ENCODE measurements at places on chromosomes 5 and 9.
A peak's percentile ranks its signal among the peaks of the same experiment; 100 is the strongest.

DNA sequence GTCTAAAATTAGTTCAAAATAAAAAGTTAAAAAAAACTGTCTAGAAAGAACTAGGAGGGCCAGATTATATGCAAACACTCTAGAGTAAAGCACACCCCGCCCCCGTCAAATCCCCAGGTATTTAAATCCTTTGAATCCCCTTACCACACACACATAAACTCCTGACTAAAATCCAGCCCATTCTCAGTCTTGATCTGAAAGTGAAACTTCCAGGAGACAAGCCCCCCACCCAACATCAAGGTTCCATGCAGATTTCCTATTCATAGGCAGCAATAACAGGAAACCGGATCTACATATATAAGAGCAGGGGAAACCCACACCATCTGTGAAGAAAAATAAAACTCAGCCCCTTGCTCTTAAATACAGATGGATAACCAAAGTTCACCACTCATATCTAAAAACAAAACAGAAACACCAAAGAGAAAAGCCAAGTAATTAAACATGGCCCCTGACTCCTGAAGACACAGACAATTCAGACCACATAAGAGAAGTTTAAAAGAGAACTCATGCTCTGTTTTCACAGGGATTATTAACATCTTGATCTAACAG lies 42.3 kb downstream of the MARCHF3 start:
- DNase-seq = no peak

- no peak for DNase-seq
These were observed 34.7 kb downstream of the SH3RF2 start for GRCh38 chr5:145971108-145971507.

GRCh38 chr5:26881901-26882300 lies 156.5 kb downstream of the CDH9 start:
- no peak for DNase-seq

GRCh38 chr5:52269859-52270258 lies 517.9 kb upstream of the ITGA1 start:
- no peak for DNase-seq

DNA sequence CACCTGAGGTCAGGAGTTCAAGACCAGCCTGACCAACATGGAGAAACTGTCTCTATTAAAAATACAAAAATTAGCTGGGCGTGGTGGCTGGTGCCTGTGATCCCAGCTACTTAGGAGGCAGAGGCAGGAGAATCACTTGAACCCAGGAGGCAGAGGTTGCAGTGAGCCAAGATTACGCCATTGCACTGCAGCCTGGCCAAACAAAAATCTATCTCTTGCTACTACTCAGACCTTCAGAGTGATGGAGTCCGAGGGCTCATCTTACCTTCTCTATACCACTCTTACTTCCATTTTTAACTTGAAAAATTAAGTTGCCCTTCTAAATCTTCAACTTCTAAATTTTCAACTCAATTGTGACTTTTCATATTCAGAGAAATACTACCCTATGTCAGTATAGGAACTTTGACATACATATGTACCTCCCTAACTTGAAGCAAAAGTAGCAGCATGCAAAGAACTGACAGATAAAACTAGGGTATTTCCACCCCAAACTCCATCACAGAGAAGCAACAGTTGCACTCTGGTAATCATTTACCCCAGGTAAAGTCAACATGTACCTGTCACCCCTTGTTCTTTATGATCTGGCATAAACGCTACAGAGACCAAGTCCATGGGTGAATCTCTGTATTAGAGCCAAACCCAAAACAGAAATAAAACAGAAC lies 11.4 kb downstream of the ZFAND5 start:
- no peak for DNase-seq

- DNase-seq = no peak
These were observed 7.0 kb downstream of the NOXA1 start for GRCh38 chr9:137429974-137430722.

GRCh38 chr5:142152384-142152732 lies 43.8 kb downstream of the NDFIP1 start:
- no peak for DNase-seq

DNA sequence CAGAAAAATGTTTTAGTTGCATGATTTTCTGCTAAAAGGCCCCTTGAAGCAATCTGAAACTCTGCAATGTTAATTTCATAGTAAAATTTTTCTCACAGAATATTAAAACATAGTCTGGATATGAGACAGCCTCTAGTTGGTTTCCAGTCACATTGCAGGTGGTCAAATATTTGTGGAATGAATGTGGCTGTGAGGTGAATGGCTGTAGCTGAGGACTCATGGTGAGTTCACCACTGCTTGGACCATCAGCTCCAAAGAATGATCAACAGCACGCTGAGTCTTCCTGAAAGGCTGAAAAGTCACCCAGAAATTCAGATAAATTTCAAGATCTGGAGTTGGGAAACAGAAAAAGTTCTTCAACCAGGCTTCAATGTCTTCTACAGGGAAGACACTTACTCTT lies 79.8 kb downstream of the MAT2B start:
- no peak for DNase-seq

DNA sequence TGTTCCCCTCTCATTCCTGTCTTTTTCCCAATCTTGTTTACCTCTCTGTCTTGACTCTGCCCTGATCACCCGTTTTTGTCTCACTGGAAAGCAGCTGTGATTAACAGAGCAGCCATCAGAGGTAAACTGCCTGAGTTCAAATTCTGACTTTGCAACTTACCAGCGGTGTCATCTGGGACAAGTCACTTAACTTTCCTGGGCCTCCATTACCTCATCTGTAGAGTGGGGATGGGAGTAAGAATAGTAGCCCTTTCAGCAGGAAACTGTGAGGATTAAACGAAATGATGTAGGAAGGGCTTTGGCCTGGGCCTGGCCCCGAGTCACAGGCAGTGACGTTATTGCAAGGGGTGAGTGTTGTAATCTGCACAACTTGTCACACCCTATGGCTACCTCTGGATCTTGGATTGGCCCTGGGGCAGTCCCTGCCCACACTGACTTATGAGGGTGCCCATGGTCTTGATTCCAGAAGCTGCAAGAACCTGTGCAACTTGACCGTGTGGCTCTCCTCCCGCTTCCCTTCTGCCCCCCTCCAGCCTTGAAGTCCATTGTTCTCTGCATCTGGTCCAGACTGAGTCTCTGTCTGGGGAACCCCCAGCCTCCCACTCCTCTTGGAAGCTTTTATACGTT lies 657 bp upstream of the PCDH12 start:
- no peak for DNase-seq

DNA sequence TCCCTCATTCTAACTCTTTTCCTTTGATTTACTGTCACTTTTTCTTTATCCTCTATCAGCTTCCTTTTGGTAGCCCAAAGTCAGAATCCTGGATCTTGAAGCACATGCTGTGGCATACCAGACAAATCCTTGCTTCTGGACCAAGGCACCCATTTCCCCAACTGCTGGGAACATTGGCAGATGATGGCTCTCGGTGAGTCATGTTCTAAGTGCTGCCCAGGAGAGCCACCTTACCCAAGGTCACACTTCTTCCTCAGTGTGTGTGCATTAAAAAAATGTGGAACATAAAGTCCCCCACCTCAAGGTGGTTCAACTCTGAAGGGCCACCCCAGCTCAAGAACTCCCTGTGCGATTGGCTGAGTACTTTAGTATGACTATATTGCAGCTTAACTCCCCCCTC lies 141.4 kb upstream of the PUM3 start:
- no peak for DNase-seq

- no peak for DNase-seq
These were observed 284.3 kb downstream of the GAS1 start for GRCh38 chr9:86662890-86663468.

GRCh38 chr9:121640491-121641223 lies 10.8 kb upstream of the DAB2IP start:
- no peak for DNase-seq

DNA sequence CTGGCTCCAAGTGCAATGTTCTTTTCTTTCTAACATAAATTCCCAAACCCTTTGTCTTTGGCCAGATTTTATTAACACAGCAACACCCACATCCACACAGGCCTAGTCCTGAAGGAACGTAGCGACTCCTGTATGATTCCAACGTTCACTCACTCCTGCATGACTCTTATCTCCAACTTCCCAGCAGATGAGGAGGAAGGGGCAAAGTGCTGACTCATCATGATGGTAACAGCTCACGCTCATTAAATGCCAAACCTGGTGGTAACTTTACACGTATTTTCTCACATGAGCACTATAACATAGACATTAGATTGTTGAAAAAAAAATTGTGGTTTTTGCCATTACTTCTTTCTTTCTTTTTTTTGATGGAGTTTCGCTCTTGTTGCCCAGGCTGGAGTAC lies 1349.5 kb downstream of the EFNA5 start:
- DNase-seq = no peak

GRCh38 chr9:127519301-127520166 lies 68.2 kb downstream of the LRSAM1 start:
- no peak for DNase-seq

DNA sequence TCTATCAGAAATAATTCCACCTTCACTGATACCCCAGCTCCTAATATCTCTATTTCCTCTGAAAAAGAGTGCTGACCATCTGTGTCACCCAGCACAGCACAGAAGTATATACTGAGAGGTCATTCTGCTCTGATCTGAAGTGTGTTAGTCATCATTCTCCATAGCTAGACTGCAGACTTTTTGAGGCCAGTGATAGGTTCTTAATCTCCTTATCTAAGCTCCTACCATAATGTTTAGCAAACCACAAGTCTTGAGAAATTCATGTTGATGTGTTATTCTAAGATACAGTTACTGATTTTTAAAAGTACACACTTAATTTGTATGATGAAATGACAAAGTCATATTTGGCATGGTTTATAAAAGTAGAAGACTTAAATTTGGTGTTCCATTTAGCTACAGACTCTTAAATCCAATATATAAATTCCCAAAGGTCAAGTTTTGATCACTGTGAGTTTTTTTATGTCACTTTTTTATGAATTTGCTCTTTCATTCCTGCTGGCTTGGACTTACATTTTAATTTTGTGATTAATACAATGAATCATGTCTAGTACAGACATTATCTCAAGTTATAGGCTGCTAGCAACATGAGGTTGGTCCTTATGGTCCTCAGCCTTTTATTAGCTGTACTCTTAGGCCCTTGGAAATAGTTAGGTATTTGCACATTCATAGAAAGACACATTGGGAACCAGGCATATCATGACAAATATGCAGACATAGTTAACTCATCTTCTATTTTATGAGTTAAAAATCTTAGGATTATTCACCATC lies 380.8 kb downstream of the EBF1 start:
- DNase-seq = no peak

DNA sequence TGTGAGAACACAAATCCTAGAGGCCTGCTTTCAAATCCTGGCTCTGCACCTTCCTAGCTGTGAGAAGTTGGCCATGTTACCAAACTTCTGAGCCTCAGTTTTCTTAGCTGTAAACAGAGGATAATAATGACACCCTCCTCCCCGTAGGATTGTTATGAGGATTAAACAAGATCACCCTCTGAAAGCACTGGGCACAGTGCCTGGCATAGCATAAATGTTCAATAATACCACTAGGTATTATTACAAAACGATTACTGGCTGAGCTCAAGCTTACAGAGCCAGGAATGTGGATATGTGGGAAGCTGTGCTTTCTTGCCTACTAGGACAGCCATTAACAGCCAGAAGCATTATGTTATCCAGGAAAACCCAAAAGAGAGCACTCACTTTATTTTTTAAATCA lies 30.8 kb upstream of the POU4F3 start:
- DNase-seq = no peak

DNA sequence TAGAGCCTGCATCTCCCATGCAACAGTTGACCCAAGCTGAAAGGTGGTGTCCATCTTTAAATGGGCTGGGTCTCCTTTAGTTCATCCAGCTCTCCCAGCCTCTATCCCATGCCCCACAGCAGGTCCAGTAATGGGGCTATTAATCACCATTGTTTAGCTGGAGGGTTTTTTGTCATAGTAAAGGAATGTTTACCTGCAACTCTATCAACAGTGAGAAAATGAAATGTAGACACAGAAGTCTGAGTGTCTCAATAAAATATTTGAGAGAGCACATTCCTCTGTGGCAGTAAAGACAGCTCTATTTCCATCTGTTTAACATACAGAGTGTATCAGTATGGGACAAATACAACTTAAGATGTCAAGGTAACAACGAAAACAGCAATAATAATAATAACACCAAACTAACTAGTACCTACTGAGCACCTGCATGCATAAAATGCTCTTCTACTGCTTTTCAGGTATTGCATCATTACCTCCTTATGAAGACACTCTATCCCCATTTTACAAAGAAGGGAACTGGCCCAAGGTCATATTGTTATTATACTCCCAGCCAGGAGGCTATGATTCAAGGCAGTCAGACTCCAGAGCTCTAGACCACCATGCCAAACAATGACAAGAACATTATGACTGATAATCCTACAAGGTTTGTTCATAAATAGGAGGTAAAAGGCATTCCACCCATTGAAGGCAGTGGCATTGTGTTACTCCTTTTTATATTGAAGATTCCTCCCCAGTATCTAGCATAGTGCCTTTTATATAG lies 21.0 kb upstream of the C5orf58 start:
- no peak for DNase-seq

DNA sequence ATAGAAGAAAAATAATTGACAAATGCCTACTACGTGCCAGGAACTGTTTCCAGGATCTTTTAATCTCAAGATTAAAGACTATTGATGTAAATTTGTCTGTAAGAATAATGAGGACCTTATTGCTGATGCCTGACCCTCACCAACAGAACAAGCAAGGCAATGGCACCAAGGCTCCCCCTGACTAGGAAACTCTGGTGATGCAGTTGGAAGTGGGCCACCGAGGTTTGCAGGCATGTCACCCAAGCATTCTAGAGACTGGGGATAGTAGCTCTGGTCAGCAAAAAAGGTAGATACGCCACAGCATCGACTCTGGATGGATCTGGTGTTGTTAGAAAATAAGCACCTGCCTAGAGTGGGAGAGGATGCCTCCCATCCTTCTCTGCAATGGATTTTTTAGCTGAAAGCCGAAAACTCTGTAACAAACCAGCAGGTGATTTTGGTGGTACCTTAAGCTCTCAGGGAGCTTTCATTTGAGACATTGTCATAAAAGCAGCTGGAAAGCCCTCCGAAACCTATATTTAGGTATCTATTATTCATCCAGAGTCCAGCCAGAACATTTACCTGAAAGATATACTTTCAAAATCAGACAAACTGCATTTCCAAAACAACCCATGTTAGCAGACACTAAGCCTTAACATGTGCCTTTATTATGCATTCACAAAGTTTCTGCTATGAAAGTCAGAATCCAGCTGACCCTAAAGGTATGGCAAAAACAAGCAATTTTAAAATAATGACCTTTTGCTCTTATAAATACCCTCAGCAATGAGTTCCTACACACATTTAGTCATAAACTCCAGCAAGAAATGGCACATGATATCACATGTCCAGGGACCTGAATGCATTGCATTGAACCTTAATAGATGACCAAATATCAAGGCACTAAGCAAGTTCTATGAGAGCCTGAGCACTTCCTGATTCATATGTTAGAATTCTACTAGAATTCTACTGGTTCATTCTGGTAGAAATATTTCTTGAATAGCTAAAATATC lies 308.4 kb downstream of the PDE4D start:
- DNase-seq = no peak

GRCh38 chr9:72674961-72675360 lies 153.6 kb downstream of the TMC1 start:
- DNase-seq = no peak

- peak; percentile 11 for DNase-seq
These were observed 839.9 kb downstream of the MAT2B start for GRCh38 chr5:164345173-164345849.

All from hindlimb muscle (tissue), 1 donor.